Adrenal gland (tissue), 19 donors: ENCODE measurements at places on chromosomes 3 and 15. TPM values are rescaled to one million over a fixed set of nuclear protein-coding genes. Genes with fewer than 3 reads are reported as not detected.
A peak's percentile ranks its signal among the peaks of the same experiment; 100 is the strongest.

DNA sequence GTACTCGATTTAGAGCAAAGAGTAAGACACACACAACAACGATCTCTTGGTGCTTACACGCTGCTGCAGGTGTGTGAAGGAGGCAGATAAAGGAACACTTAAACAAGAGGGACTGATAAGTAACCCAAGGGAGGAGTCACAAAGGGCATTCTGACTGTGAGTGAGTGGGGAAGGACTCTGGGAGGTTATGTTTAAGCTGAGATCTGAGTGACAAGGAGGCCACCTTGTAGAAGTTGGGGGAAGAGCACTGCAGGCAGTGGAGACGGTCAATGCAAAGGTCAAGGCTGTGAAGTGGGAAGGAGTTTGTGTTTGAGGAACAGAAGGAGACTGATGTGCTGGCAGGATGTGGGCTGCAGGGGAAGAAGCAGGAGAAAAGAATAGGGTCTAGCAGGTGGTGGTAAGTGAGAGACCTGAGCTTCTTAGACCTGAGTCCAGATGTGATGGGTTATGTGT is 63.1 kb downstream of the LPP start:
- no peak for DNase-seq

- peak; percentile 63 for DNase-seq
Observed at GRCh38 chr3:122560680-122561079, 3.4 kb downstream of the PARP9 start.

DNA sequence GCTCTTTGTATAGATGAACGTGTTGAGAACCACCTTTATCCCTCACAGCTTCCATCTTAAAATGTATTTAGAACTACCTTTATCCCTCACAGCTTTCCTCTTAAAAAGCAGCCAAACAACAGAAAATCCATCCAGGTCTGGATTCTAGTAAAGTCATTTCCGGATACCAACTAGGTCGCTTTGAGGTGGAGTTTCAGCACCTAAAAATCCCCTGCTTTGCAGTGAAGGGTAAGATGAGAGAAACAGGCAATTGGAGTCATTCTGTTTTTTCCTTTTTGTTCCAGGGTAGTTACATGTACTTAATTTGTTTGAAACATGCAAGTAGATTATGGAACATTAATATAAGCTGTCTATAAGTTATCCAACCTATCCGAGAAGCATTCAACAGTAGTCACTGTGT is 192.0 kb downstream of the UBE2E2 start:
- DNase-seq: no peak

GRCh38 chr3:37179144-37179967 is 5.0 kb upstream of the LRRFIP2 start:
- DNase-seq: no peak

- DNase-seq: no peak
Observed at GRCh38 chr3:11690863-11691766, 47.4 kb upstream of the VGLL4 start.

The FBLN2 gene
- total RNA-seq: 12.8 TPM
